ENCODE measurements at places on chromosomes 5 and 9.

DNA sequence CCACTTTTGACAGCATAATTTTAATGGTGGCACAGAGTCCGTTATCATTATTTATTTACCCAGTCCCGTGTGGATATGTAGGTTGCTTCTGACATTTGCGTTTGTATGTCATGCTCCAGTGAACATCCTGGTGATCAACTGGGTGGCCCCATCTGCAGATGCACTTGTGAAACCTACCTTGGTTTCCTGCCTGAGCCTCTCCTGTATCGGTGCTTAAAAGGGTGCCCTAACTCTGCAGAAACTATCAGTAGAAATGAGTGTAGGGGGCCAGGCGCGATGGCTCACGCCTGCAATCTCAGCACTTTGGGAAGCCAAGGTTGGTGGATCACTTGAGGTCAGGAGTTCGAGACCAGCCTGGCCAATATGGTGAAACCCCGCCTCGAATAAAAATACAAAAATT is 92.1 kb upstream of the IER5L start:
- no peak for DNase-seq

- no peak for DNase-seq
Measured at GRCh38 chr9:108058135-108058814, 568.7 kb upstream of the KLF4 start.

GRCh38 chr5:115817386-115817785 is 927 bp upstream of the CDO1 start:
- no peak for DNase-seq

GRCh38 chr5:147101659-147102369 is 133.0 kb upstream of the STK32A start:
- DNase-seq: no peak

GRCh38 chr5:73399775-73400174 is 48.8 kb downstream of the FOXD1 start:
- no peak for DNase-seq

DNA sequence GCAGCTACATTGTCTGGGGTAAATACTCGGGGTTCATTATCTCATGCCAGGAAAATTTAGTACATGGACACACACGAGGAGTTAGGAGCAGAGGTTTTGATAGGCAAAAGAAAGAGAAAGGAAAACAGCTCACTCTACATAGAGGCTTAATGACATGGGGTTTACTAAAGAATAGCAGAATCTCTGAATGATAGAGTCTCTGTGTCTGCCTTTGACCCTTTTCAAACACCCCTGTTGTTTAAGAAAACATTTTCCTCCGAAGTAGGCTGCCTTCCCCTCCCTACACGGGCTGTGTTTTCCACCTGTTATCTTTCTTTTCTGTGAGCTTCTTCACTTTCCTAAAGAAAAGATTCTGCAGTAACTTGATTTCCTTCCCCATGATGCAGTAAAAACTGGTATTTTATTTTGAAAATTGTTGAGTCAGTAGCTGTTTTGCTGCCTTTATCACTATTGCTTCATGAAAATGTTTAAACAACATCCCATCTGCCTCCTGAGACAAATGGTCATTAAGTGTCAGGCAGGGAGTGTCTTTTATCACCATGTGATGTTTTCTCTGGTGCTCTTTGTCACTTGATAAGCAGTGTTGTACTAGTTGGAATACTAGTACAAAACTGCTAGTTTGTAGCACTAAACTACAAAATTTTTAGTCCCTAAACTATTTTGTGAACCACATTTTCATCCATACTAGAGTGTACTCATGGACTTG is 76.6 kb downstream of the PPIC start:
- DNase-seq: no peak

DNA sequence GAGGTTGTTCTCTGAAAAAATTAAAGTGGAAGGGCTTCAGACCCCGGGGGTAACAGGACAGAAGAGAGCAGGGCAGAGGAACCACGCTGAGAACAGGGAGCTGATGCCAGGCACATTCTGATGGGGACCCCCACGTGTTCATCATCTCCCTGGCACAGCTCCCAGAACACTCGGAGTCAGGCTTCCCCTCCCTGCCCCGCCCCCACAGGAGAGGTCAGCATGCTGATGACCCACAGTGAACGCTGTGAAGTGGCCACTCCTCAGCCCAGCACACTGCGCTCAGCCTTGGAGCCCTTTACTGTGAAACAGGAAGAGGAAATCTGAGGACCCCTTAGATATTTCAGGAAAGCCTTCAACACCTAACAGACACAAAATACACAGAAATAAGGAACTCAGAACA is 16.4 kb downstream of the RETREG1 start:
- no peak for DNase-seq

- DNase-seq: no peak
Measured at GRCh38 chr9:36665387-36665786, 92.7 kb downstream of the MELK start.

DNA sequence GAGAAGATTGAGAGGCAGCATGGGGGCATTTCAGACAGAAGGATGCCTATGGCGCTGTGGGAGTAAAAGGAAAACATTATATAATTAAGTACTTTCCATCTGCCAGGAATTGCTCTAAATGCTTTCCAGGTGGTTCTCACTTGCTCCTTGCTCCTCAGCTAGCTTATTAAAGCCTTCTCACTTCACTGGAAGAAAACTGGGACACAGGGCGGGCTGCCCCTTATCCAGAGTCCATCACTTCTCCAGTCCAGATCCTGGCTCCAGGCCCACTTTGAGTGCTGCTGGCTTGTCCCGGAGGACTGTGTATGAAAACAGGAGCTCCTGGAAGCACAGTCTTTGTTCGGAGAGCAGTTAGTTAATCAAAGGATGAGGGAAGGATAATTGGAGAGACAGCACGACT is 409.9 kb upstream of the ADAMTS16 start:
- no peak for DNase-seq

DNA sequence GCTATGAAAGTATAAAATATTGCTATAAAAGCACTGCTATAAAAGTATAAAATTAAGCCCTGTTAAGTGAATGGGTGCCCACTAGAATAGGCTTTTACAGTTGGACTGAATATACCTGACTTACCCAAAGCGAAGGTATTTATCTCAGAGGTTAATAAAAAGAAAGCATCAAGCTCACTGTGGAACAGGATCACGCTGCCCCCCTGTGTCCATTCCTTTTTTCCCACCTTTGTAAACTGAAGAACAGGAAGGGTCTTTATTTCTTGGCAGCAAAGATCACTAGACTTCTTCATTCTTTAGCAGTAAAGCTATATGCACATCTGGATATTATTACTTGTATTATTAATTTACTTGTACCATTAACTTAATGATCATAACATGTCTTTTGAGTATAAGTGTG is 22.1 kb upstream of the PLPP6 start:
- DNase-seq: no peak

DNA sequence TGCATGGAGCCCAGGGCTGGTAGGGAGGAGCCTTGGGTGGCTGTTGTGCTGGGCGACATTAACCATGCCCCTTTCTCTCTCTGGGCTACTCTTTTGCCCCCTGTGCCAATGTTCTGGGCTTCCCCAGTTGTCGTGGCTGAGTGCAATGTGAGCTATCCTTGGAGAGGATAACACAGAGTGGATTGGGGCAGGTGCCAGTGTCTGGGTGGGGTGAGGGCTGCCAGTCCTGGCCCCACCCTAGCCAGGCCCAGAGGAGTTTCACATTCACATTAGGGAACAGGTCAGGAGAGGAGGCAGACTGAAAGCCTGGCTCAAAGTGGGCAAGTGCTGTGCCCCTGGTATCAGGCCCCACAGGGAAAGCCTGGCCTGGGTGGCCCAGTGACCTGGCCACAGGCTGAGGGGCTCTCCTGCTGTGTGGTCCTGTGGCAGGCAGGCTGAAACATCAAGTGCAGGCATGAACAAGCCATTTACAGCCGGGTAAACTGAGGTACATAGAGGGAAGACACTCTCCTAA is 7.5 kb upstream of the NDST1 start:
- no peak for DNase-seq

GRCh38 chr9:7228726-7229125 is 471.0 kb downstream of the KDM4C start:
- no peak for DNase-seq

DNA sequence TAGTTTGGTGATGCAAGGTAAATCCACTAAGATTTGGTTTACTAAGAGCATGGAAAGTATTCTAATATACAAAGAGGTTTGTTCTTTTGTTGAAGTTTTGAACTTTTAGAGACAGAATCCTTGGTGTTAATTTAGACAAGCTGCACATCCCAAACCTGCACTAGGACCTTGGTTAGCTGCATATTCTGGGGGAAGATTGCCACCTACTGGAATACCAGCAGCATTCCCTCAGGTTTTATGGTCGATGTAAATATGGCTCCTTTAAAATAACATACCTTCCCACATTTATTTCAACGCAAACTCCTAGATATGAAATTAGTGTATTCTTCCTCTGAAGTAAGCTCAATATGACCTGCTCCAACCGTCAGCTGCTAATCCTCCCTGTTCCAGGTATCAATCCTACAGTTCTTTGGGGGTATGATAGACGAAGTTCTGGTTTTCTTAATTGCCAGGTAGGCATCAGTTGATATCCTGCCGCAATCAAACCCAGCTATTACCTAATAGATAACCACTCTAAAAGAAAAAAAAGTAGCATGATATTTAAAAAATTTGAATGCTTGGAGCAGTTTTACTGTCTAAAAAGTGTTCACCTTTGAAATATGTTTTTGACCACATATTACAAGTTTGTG is 624.1 kb downstream of the ISL1 start:
- DNase-seq: no peak

DNA sequence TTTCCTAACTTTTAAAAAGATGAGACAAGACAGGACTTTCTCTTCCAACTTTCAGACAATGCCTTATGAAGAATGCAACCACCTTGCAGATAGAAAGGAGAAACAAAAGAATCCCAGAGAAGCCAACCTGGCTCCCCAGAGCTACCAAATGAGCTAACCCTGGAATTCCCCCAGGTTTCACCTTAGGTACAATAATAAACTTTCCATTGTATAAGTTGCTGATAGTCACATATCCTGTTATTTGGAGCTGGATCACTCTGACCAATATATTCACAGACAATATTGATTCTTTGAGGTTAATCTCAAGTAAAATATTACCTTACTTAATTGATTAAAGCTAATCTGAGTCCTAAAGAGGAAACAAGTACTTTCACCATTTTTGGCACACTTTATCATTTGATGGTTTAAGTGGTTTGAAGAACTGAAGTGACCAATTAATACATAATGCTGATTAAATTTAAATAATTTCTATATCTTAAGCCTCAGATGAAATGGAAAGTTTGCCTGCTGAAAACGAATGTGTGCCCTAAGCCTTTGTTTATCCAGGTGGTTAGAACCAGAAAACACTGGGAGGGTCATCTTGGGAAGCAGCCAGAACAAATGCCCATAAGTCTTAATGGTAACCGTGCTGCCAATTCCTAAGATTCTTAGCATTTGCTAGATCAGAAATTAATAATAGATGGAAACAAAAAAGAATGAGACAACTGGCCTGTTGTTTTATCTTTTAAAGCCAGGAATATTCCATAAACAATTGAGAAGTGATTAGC is 159.6 kb upstream of the SLC12A2 start:
- DNase-seq: no peak

DNA sequence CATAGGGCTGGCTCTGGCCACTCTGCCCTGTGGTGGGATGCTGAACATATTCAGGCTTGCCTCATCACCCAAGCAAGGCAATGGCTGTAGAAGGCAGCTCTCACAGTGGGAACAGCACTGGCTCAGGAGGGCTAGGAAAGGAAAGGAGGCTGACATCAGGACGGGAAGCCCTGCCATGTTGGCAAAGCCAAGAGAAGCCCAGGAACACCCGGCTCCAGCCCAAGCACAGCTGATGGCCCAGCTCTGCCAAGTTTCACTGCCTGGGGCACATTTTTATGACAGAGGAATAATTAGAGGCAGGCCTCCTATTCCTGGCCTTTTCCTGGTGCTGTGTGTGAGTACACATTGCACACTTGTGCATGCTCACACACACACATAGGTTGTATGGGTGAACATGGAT is 163.6 kb upstream of the SMIM23 start:
- DNase-seq: no peak

DNA sequence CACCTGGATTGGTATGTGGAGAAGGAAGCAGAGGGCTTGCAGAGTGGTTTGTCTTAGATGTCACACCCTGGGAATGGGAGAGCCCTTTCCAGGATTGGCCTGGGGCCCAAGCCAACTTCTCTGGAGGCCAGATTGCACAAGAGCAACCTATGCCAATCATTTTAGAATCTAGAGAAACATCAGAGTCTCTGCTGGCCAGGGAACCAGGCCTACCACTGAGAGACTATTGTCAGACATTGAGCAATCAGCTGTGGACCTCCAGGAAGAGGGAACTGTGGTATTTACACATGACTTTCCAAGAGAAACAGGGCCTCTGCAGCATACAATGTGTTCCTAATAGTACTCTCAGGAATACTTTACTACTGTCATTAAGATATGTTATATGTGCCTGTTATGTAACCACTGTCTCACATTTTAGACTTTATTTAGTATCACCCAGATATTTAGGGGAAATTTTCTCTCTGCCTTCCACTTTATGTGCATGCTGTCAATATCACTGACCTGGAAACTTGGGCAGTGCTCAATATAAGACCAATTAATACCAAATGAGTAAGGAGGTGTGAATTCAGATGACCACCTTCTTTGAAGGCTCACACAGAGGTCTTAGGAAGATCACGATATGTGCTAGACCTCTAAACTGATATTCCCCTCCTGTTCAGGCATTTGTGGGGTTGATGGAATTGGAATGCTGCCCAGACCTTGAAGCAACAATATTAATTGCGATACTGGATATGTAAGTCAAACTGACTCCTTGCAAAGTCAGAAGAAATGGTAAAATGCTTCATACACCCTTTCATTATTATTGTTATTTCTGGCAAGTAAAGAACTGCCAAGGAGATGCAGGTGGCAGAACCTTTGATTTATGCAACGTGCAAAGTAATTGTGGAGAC is 20.5 kb upstream of the CCL28 start:
- DNase-seq: no peak

DNA sequence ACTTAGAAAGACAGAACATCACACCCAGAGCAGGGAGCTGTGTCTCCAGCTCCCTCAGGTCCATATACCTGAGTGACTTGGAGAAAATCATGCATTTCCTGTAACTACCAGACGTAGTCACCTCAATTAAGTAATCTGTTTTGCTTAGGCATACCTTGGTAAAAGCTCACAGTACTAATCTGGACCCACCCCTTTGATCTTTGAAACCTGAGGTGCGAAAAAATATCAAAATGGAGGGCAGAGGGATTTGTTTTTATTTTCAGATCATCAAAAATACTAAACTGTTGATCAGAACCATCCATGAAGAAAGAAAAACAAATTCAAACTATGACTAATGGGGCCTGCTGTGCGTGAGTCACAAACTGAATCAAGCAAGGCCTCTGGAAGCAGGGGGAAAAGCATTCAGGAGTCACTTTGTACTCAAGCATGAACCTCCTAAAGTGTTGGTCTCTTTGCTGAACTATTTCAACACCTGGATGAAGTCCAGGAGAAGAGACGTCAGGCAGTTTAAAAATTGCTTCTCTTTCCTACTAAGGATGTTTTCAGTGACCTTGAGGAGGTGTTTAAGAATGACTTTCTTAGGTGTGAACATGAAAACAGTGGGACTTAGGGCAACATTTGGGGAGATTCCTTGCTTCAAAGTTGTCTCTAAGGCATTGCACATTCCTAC is 76.3 kb downstream of the MUSK start:
- no peak for DNase-seq

- no peak for DNase-seq
Measured at GRCh38 chr5:1288439-1289335, 6.2 kb downstream of the TERT start.
